ENCODE measurements at places on chromosomes 2 and 18.
A peak's percentile ranks its signal among the peaks of the same experiment; 100 is the strongest.

- DNase-seq, result no peak
Measured at GRCh38 chr2:221323513-221323912, 248.6 kb downstream of the EPHA4 start.

DNA sequence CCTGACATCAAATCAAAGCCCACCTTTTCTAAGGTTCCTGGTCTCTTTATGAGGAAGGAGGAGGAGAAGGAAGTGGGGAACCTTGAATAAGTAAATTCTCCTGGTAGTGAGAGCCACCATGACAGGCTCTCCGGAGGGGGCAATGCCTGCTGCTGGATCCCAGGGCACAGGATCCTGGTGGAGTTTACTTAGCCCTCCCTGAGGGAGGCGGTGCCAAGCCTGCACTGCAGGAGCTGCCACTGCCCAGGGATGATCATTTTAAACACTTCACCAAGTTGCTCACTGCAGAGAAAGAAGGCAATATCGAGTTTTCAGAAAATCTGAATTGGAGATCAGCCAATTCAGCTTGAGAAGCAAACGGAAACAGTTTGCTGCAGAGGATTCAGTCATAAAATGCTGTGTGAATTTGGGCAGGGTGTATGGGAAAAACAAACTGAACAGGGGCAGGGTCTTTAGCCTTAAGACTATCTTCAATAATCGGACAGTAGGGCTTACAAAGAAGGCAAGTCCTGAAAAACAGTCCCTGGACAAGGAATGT is 200.7 kb downstream of the RAD51AP2 start:
- no peak for DNase-seq

DNA sequence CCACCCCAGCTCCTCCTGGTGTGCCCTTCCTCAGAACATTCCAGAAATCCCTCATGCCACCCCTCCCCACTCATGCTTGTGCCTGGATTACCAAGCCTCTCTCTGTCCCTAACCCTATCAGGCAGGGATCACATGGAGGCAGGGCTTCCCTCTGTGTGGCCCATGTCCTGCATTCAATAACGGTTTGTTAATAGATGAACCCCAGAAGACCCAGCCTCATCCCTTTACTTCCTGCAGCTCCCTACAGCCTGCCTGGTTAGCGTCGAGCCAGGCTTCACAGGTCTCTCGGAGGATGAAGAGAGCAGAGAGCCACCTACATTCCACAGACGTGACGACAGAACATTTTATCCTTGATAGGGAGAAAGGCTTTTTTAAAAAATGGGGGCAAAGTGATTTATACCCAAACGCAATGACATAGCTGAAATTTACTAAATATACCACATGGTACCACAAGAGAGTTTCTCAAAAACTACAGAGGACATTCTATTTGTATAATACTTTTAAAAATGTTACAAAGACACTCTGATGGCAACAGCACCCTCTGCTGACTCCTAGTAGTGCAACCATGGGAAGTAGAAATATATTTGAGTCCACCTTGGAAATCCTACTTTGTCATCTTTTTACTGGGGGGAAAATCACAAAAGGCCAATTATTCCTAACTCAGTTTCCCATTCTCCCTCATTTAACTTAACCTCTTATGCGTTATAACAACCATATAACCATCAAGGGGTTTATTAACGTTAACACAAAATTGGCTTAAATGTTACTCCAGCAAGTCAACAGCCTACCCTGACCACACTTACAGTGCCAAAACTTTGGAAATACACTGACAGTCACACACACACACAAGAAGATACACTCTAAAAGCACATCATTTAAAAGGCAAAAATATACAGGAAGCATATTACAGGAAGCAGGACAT is 30.7 kb downstream of the FBXO15 start:
- peak; percentile 9 for DNase-seq

GRCh38 chr2:224569654-224570053 is 15.5 kb downstream of the CUL3 start:
- no peak for DNase-seq

GRCh38 chr2:148282201-148282600 is 261.3 kb downstream of the MBD5 start:
- no peak for DNase-seq

- DNase-seq, result no peak
Measured at GRCh38 chr2:162636206-162636728, 202.3 kb downstream of the KCNH7 start.

DNA sequence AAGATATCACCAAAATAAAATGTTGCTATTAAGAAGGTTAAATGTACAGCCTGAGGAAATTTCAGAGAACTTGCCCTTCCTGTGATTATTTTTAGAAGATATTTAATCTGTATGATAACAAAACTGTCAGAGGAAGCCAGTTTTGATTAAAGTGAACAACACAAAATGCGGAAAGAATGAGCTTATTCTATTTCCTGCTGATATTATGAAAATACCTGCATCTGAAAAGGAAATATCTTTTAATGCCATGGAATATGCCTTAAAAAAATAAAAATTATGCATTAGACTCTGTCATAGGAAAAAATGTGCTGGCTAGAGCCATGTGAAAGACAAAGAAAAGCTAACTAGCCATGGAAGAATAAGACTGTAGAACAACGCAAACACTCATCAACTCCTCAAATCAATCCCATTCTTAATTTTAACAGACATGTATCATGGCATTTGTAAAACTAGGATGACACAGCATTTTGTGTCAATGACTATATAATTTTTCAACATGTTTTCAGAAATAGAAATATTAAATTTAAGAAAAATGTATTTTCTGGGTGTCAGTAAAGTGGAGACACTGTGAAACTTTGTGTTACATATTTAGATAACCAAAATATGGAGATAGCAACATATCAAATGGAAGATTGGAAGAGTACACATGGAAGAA is 1768.2 kb downstream of the SUCLG1 start:
- DNase-seq, result no peak
